ENCODE measurements at places on chromosomes 6 and 20.

GRCh38 chr6:112626468-112627082 lies 279.4 kb downstream of the RFPL4B start:
- no peak for DNase-seq

DNA sequence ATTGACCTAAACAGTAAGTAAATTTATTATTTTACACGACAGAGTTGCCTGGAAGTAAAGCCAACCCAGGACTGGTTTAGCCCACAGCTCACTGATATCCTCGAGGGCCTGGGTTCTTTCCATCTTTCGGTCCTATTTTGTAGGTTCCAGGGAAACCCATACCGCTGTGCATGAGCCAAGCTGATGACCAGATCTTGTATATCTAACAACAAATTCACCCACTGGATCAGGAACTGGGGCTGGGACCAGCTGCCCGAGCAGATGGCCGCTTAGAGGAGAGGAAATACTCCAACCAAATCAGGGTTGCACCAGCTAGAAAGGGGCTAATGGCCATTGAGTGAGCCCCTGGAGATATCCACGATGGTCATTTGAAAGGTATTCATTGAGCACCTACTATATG lies 139.2 kb downstream of the BACH2 start:
- no peak for DNase-seq

DNA sequence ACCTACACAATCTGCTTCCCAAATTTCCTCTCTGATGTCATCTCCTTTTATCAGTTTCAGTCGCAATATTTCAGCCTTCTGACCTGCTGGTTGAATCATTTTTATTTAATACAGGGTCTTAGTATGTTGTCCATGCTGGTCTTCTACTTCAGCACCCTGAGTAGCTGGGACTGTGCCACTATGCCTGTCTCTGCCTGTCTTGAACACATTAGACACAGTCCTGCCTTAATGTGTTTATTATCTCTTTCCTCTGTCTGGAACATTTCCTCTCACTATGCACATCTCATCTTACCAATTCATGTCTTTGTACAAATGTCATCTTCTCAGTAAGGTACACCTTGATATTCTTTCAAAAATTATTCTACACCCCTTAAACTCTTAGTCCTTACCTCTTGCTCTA lies 106.5 kb downstream of the THEMIS start:
- DNase-seq: no peak

DNA sequence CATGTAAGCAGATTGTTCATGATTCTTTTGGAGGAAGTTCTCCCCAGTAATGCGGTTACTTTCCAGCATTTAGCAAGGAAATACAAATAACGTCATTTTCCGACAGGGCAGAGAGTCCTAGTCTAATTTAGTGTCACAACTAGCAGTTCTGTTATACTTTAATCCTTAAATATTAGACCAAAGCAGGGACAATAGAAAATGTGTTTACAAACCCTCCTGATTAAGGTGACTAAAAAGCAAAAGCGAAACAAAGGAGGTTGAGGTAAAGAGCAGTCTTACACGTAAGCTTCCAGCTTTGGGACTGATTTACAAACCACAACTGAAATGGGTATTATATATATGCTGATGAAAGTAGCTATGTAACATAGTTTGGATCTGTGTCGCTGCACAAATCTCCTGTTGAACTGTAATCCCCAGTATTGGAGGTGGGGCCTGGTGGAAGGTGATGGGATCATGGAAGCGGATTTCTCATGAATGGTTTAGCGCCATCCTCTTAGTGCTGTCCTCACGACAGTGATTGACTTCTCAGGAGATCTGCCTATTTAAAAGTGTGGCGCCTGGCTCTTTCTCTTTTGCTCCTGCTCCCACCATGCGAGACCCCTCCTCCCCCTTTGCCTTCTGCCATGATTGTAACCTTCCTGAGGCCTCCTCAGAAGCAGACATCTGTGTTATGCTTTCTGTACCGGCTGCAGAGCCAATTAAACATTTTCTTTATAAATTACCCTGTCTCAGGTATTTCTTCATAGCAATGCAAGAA lies 81.9 kb downstream of the PLCB1 start:
- DNase-seq: peak; percentile 2

DNA sequence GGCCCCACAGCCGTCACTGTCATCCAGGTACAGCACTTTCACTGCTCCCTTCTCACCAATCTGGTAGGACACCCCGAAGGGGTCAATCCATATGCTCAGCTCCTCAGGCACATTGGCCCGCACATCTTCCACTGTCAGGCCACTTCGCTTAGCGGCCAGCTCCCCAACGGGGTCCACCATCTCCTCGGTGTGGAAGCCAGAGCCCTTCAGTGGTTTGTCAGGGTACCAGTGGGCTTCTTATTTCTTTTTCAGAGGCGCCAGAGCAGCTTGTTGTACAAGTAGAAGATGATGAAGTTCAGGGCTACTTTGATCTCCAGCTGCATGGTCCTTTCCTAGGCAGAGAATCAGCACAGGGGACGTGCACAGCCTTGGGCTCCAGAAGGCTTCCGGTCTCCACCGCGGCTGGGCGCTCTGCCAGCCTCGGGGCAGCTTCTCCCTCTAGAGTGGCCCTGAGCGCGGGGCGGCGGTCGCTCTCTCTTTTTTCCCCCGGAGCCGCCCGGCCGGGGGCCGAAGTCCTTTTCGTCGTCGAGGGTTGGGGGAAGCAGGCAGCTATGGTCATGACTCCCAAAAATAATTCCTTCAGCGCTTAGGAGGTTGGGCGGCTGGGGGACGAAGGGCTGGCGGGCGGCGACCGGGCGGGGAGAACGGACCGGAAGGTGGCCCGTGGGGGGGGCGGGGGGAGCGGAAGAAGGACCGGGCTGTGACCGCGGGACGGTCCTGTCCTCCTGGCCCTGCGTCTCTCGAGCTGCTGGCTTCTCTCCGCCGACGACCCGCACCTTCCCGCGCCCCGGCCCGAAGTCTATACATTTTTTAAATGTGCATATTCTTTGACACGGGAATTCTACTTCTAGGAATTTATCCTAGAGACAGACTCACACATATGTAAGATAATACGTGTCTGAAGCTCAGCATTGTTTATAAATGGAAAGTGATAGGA lies 6.5 kb upstream of the ZSCAN9 start:
- DNase-seq: peak; percentile 15

DNA sequence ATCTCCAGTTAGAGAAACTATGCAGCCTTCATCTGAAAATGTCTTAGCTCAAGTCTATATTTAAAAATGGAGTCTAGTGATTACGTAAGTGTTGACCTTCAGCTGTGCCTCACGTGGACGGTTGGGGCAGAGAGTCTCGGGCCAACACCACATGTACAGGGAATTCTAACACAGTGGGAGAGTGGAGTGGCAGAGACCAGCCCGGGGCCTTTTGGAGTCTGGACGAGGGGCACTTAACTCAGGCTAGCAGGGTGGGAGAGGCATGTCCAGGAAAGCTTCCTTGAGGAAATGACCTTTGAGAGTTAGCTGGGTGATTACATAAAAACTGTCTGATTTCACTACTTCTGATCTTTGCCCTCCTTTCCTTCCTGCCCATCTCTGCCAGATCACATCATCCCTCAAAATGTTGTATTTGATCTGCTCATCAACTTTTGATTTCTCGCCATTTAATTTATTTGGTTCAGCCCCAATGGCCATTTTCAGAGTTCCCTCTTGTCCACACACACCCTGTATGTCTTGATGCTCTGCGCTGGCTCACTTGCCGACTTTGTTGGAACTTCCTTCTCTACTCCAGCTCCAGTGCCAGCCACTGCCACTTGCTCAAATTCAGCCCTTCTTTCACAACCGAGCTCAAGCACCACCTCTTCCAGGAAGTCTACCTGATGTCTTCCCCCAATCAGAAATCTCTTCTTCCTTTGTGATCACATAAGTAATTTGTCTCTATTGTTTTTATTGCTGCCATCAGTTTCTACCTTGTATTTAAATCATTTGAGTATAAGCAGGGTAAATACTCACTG lies 2.6 kb downstream of the ARMC2 start:
- no peak for DNase-seq

- DNase-seq: no peak
Measured at GRCh38 chr6:22250486-22250885, 46.4 kb downstream of the PRL start.

GRCh38 chr6:129663531-129663930 lies 46.4 kb downstream of the ARHGAP18 start:
- no peak for DNase-seq

DNA sequence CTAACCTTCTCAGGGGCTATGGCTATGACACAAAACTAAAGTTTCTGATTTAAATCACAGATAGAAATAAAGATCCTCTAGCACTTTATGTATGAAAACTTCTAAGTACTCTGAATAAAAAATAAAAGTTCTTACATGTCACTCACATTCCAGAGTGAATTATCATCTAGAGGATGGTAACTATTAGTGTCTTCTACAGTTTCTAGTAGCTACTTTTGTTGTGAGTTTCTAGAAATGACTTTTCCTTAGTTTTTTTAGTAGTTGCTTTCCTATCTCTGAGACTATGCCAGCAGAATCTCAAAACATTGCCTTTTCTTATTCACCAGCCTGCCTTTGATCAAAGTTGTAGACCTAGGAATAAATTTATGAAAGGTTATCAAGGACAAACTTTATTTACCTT lies 10.1 kb downstream of the ZNF318 start:
- DNase-seq: no peak

- DNase-seq: no peak
Measured at GRCh38 chr6:153780011-153780410, 259.0 kb upstream of the OPRM1 start.

DNA sequence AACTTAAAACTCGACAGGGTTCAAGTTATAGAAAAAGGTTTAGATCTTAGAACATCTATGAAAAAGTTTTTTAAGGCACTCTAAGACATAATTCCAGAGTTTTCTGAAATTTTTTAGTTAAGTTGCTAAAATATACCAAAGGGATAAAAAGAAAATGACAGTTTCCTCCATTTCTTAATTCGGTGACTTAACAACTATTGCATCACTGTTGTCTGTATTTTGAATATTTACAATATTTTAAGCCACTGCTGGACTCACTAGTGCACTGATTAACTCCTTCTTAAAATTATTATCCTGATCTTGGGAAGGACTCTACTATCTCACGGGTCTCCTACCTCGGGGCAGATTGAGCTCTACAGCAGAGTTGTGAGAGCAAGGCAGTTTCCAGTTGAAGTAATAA lies 91.0 kb downstream of the ADGB start:
- no peak for DNase-seq

GRCh38 chr20:48725555-48725991 lies 102.2 kb downstream of the PREX1 start:
- no peak for DNase-seq

GRCh38 chr20:47783828-47784598 lies 1.3 kb downstream of the SULF2 start:
- no peak for DNase-seq

GRCh38 chr6:82365016-82365795 lies 1.6 kb downstream of the TPBG start:
- no peak for DNase-seq

DNA sequence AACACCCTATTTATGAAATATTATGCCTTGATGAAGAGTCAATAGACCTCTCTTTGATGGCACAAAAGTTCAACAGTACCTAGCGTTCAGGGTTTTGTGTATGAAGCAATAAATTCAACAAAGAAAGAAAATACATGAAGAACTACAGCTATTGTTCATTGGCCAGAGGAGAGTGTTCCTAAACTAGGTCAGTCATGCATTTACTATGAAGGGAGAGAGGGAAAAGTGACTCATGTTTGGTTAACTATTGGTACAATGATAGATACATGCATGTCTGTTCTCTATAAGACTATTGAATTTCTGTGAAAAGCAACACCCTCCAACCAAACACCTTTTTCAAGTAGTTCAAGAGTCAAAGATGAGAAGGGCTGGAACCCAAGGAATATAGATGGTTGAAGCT lies 50.7 kb downstream of the CLIC5 start:
- no peak for DNase-seq

DNA sequence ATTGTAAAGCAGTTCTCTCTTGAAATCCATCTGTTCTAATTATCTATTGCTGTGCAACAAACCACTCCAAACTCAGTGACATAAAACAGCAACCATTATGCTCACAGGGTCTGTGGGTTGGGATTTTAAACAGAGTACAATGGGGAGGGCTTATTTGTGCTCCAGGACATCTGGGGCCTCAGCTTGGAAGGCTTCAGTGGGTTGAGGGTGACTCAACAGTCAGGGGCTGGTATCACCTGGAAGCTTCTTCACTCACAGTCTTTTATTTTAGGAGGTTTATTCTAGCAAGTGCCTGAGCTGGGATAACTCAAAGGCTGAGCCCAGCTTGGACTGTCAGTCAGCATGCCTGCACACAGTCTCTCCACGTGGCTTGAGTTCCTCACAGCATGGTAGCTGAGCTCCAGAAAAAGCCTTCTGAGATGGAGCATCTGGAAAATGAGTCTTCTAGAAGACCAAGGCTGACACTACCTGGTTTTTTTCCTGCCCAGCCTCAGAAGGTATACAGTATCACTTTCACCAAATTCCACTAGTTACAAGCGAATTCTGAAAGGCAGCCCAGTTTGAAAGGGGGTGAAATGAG lies 234.6 kb upstream of the ID4 start:
- DNase-seq: no peak

DNA sequence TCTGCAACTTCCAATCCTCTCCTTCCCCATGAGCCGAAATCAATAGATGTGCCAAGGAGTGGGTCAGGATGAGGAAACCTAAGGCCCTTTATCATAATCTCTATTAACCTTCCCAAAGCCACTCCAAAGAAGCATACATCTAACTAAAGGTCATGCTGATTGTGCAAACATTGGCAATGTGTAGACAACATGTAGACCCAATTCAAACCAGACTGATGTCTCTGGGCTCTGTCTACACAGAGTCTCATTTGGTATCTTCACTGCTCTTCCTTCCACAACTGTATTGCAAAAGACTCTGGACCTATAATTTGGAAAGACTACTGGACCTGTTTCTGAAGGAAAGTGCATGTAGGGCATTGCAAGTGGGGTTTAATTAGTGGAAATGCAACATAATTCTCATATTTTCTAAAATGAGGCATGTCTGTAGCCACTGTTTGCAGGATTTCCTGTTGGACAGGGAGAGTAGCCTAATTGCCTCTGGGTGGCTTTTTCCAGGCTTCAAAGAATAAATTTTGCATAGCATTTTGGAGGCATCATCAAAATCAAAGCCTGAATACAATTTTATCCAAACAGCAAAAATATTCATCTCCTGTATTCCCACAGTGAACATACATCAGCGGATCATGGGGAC lies 35.0 kb upstream of the MLIP start:
- DNase-seq: no peak

GRCh38 chr6:32943864-32944649 lies 3.2 kb upstream of the HLA-DMB start:
- peak; percentile 53 for DNase-seq

DNA sequence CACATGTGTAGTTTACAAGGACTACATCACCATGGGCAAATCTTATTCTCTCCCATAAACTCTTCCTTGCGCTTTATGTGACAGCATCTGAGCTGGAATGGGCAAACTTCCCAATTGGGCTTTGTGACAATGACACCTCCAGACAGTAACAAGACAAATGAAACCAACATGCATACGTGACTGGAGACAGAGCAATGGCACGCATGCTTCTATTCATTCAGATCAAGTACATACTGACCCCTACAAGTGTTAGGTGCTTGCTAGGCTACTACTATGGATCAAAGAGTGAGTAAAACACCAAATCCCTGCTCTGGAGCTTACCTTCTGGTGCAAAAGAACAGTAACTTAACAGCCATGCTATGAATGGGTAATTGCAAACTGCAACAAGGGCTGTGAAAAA lies 394.9 kb downstream of the BTBD9 start:
- DNase-seq: no peak

Data from CD4-positive, alpha-beta T cell treated with Interleukin-6 at 100 ng/mL for 8 hours (primary cell).